ENCODE measurements at places on chromosomes 1 and 21.

DNA sequence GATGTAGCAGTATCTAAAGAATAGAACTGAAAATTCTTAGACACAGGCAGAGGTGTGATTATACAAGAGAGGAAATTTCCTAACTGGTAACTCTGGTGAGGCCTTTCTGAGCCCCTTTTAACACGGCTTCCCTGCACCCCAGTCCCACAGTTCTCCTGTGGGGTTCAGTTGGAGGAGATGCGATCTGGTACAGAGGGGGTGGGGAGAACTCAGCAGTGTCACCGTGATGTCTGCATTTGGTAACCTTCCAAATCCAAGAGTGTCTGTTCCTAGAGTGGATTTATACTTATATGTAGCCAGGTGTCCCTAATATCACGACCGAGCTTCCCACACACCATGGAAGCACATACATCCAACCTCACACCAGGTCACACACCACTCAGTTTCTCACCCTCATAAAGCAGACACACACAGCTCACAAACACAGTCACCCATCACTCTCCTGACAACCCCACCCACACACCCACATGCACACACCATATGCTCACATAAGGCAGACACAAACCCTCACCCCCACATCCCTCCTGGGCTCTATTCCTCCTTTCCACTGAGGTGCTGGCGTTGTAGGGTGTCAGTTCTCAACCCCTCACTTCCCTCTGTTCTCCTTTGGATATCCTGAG is 48.5 kb downstream of the RHBG start:
- DNase-seq = no peak

DNA sequence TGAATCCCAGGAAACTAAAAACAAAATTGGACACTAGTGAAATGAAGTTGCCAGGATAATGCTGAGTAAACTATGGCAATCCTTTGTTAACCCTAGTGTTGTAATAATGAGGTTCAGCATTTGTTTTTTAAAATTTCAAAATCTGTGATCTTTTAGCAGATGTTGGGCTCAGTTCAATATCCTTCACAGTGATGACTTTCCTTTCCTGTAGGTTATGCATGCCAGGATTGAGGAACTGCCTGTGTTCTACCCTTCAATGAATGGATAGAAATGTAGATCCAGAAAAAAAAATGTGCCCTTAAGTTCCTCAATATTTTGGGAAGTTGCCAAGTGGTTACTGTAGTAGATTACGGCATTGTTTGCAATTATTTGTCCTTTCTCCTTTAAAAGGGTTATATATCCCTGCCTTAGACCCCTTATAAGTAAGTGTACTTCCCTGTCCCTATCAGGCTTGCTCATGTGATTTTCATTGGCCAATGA is 35.5 kb upstream of the IRF2BP2 start:
- DNase-seq = no peak

DNA sequence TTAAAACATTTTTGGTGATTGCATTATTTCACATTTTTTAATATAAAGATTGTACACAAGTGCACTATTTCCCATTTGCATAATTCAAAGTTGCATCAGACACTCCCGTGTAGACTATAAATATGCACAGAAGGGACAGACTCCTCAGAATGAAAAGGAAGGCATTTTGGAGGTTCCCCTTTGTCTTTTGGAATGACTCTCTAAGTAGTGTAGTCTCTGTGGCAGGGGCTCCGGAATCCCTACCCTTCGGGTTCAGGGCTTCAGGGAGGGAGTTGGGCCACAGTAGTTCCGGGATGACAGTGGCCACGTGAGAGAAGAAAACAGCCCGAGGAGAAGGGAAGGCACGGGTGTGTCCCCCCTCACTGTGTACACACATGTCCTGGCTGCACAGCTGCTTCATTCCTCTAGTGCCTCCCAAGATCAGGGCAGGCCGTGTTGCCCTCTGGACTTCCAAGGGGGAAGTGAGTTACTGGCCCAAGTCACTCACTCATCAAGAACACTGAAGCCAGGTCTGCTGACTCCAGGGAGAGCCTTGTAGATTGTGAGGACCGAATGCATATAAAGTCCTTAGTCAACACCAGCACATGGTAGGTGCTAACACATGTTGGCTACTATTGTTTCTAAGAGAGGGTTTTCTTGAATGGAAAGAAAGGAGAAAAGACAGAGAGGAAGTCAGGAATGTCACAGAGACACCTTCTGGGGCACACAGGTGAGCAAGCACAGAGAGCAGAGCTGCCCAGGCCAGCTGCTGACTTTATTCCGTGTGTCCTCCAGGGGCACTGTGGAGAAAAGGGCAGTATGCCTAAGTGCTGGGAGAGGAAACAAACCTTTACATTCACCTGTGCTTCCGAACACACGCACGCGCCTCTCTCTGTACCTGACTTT is 39.8 kb downstream of the LHX4 start:
- DNase-seq = no peak

GRCh38 chr1:110286564-110286963 is 52.6 kb upstream of the RBM15 start:
- no peak for DNase-seq

DNA sequence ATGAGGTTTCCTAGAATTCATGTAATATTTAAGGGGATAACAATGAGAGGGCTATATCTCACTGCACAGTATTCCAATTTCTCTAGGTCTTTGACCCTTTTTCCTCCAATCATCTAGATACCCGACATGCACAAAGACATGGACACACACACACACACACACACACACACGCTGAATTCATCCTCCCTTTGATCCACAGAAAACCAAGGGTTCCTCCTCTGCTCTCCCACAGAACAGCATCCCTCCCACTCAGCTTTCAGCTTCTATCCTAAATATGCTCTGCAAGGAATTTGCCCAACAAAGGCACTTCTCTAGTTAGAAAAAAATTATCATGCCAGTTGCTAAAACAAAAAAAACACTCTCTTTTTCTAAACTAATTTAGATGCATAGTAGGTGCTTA is 231.7 kb downstream of the RGS7 start:
- DNase-seq = no peak

DNA sequence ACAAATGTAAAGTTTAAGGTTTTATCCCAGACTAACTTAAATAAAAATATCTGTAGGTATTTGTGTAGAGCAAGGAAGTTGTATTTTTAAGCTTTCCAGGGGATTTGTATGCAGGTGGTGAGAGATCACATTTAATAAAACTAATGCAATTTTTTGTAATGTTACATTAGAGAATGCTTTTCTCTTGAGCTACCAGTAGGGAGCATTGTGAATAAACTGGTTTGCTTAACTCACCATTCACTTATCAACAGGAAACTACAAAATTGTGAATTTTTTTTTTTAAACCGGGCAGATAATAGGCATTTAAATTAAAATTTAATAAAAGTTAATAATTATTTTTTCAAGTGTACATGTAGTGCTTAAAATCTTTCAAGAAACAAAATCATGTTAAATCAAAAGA is 78.6 kb downstream of the IVNS1ABP start:
- no peak for DNase-seq

DNA sequence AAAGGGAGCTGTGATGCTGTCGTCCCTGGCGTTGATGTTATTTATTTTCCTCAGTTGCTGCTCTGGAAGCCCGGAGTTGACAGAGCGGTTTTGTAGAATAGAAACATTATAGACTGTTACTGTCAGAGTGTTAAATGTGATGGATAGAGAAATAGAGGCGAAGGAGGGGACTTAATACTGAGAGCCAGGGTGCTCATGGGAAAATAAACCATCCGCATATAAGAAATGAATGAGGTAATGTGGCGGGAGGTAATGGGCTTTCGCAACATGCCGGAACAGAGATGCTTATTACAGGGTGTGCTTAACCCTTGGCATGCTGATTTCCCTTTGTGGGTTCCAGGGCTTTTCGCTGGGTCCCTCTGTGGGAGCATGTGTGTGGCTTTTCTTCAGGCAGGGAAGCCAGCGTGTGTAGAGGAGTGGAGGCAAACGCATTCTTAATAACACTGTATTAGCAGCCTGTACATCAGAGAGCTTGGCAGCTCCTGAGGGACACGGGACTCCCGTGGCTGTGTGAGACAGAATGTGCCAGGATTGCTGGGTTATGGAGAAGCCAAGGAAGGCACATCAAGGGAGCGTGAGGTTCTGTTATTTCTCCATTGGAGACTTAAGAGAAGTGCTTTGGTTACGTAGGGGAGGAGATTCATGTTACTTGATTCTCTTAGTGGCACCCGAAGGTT is 141.0 kb downstream of the PBX1 start:
- no peak for DNase-seq

- DNase-seq = no peak
Observed at GRCh38 chr1:167634435-167634834, 4.4 kb downstream of the RCSD1 start.

DNA sequence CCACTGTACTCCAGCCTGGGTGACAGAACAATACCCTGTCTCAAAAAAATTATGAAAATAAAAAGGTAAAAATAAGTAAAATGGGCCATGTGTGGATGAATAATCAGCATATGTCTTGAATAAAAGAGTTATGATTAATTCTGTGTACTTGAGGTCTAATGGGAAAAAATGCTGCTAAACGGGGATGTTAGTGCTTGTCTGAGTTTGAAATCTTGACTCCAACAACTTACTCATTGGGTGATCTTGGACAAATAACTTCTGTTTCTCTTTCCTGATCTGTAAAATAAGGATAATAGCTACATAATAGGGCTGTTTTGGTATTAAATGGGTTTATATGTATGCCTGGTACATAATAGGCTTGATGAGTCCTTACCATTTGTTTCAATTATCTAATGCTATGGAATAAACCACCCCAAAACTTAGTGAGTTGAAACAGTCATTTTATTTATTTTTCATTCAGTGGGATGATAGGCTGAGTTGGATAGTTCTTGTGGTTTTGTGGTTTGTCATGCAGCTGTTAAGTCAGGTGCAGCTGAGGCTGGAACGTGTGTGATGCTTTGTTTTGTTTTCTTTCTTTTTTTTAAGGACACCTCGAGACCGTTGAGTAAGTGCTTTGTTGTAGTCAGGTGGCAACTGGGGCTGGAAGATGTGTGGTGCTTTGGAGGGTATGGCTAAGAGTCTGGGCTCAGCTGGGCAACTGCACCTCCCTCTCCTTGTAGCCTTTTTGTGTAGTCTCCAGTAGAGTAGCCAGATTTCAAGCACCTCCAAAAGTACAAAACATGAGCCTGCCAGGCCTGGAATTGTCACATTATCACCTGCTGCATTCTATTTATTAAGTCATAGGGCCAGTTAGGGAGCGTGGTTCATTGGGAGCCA is 4.9 kb downstream of the MDM4 start:
- peak; percentile 82 for DNase-seq

DNA sequence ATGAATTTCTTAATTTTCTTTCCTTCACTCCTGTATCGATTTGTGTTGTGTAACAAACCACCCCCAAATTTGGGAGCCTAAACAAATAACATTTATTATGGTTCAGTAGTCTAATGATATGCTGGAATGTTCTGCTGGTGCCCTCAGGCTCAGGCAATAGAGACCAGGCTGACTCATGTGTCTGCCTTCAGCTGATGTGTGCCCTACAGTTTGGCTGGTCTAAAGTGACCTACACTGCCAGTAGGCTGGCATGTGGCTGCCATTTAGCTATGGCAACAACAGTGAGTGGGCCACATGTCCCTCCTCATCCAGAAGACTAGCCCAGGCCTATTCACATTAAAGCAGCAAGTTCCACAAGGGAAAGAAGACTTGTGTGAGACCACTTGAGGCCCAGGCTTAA is 115.8 kb downstream of the PTPRC start:
- no peak for DNase-seq

DNA sequence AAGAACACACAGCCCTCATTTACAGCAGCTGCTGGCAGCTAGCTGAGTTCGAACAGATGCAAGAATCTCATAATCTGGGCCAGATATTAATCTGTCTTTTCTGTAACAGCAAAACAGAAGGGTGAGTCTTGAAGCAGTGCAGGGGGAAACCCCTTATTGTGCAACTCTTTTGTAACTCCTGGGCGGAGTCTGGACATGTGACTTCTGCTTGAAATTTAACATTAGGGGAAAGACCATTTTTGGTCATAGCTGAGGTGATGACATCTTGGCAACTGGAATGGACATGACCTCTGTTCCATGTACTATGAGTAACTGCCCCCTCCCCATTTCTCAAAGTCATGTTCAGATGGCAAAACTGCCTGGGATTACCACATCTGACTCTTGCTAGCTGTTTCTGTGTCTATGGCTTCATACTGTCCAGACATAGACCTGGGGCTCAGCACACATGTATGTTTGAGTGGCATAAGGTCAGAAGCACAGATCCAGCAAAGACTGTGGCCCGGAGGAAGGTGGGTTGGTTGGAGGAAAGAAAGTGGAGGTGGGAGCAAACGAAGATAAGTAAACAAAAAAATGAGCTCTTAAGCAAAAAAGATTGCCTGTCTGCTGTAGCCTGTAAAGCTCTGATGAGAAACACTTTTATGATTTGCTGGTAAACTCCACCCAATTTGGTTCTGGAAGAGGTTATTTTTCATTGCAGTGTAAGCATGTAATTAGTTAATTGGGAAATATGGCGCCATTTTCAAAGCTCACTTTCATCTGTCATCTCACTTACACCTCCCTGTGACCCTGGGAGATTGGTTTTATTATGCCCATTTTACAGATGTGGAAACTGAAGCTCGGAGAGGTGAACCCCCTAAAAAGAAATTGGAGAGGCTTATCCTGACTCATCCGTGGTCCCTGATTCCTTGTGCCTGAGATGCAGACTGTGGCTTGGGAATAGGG is 26.1 kb downstream of the ETS2 start:
- DNase-seq = peak; percentile 71

DNA sequence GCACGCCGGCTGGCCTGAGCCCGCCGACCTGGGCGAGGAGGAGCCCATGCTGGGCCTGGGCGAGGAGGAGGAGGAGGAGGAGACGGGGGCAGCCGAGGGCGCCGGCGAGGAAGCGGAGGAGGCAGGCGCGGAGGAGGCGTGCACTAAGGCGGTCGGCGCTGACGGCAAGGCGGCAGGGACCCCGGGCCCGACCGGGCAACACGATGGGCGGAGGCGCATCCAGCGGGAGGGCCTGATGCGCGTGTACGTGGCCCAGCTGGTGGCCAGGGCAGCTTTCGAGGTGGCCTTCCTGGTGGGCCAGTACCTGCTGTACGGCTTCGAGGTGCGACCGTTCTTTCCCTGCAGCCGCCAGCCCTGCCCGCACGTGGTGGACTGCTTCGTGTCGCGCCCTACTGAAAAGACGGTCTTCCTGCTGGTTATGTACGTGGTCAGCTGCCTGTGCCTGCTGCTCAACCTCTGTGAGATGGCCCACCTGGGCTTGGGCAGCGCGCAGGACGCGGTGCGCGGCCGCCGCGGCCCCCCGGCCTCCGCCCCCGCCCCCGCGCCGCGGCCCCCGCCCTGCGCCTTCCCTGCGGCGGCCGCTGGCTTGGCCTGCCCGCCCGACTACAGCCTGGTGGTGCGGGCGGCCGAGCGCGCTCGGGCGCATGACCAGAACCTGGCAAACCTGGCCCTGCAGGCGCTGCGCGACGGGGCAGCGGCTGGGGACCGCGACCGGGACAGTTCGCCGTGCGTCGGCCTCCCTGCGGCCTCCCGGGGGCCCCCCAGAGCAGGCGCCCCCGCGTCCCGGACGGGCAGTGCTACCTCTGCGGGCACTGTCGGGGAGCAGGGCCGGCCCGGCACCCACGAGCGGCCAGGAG is 7.2 kb upstream of the IBA57 start:
- DNase-seq = no peak

Data from activated effector memory CD4-positive, alpha-beta T cell treated with anti-CD3 and anti-CD28 coated beads, Interleukin-2, amount 50 U/mL, for 16 hours (primary cell).